ENCODE measurements at places on chromosomes 5 and 9.

- no peak for DNase-seq
These were observed 23.0 kb upstream of the ECM2 start for GRCh38 chr9:92558612-92559374.

GRCh38 chr9:113853333-113853732 is 22.8 kb upstream of the ZNF618 start:
- no peak for DNase-seq

DNA sequence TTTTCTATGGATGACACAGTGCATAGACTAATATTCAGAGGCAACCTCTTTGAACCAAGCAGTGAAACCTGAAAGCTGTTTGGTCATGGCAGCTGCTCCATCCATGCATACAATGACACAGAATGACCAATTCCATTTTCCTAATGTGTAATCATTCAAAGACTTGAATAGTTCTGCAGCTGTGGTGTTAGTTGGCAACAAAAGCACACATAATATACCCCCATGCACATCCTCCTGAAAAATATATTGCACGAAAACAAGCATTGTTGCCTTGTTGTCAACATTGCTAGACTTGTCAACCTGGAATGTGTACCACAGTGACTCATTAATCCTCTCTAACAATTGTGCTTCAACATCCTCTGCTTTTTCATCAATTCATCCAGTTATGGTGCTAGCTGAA is 71.0 kb upstream of the SEMA6A start:
- no peak for DNase-seq

DNA sequence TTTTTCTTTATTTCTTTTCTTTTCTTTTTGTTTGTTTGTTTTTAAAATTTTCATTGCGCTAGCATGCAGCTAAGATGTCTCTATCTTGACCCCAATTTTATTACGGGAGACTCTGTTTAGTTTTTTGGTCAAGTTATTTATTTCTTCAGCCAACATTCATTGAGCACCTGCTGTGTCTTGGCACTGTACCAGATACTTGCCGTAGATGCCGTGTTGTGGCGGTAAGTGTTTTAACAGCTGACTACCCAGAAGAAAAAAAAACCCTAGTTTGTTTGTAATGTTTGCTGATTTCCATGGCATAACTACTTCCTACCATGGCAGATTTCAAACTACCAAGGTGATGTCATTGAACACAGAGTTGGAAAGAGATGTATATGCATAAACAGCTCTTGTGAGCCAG is 65.0 kb downstream of the UGCG start:
- DNase-seq: no peak

- no peak for DNase-seq
These were observed 389.2 kb downstream of the MAT2B start for GRCh38 chr5:163894645-163895044.

DNA sequence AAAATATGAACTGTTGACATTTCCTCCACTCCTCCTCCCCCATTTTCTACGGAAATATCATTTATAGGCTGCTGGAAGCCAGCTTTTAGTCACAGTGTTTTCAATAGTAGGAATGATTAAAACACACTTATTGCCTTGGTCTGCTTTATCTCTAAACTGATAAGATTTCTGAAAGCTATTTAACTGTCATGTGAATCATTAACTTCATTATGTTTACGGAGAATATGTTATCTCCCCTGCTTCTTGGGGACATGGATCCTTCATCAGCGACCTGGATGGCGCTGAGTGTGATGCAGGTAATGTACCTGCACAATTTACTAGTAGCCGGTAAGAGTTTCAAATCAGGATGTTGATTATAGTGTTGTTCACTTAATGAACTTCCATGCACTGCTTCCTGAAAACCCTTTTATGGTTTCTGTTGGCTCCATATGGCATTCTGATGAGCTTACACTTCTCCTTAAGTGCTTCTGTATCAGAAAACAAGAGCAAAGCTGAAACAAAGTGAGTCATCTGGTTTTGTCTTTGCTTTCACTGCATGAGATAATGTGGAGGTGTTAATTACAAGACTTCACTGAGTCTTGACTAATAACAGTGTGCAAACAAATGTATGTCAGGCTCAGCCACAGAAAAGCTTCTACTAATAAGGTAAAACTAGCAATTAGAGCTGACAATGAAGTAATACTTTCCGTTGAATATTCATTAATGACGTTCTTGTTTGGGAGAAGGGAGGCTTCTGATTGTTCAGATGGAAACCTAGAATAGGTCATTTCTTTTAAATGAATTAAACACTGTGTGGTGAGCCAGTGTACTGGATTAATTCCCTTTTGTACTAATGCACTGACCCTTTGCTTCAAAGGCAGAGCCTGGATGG is 162.4 kb upstream of the ZNF608 start:
- no peak for DNase-seq

DNA sequence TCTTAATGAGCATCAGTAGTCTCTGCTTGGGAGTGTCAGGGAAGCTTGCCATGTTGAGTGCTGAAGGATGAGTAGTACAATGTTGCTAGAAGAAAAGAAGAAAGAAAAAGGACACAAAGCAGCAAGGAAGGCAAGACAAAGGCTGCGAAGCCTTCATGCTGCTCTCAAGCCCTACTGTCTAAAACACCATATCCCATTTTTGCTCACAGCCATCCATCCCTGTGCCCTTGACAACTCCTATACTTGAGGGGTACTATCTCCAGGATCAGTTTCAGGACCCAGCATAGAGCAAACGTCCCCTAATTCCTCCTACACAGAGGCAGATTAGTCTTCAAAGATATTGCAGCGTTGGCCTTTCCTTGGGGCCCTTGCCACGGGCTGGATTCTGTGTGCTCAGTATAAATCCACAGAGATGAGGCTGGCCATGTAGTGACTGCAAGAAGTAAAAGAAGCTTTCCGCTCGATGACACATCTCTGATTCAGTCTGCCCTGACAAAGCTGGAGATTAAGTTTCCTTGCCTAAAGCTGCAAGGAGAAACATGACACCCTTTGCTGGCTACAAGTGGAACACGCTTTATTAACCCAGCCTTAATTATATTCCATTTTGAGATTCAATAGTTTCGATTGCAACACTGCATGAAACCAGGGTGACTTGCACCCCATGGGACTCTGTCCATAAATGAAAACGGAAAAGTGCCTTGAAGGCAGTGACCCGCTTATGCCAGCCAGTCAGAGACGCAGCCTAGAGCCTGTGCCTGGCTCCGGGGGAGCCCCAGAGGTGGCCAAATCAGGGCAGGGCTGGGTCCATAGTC is 304.6 kb downstream of the ACTL7B start:
- DNase-seq: no peak

DNA sequence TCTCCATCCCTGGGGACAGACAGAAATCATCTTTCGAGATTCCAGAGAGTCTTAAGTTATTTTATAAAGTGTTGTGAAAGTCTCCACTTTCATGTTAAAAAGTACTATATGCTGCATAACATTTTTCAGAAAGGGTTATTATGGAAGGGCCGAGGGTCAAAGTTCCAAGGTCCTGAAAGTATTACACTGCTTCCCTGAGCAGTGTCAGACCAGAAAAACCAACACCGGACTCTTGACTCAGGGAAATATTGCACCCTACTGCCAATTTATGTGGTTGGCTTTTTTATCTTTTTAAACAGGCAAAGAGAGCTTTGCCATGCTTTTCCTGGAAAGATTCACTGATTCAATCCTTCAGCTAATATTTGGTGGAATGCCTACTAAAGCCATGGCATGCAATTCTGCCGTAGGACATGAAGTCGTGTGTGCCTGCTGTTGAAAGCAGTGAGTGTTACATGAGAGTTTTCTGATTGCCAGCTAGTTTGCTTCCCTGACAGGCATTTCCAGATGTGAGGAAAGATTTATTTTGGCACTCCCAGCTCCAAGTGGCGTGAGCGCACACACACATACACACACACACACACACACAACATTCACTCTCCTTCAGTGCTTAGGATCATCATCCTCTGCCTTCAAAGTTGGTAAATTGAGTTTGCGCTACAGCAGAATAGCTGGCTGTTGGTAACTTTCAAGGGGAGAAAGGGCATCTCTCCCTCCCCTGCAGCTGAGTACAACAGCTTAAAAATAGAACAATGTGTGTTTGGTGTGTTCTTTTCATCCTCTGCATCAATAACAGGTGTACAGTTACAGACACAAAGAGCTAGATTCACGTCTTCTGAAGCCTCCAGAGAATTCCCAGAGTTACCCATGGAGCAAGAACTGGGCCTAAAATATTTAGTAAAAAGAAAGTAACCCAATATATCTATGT is 45.6 kb downstream of the SLC1A3 start:
- no peak for DNase-seq

DNA sequence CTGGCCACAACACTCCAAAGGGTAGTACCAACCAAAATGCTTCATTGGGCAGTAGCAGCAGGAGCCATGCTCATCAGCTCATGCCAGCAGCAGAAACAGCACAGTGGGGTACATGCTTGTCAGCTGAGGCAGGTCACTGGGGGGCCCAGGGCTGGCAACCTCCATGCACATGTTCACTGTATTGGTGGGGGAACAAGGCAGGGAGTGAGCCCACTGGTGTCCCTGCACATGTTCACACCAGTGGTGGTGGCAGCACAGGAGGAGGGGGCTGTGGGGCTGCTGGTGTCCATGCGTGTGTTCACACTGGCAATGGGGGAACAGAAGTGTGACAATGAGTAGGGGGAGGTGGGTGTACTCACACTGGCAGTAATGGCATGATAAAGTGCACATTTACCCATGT is 254.3 kb upstream of the KIF2A start:
- no peak for DNase-seq

DNA sequence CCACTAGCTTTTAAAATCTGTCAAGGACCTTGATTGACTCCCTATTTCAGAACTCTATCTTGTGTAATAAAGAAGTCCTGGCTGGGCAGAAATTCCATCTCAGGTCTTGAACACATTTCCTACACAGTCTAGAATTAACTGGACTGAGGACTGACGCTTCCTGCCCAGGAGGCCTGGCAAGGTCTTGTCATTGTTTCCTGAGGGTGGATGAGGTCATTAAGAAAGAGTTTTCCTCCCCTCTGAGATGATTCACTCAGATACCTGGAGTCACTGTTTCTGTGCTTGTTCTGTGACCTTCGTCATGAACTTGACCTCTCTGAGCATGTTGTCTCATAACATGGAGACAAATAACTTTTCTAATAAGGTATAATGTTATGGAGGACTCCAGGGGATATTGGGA is 10.0 kb downstream of the MTAP start:
- no peak for DNase-seq
